Neural progenitor cell (in vitro differentiated cells): ENCODE measurements at places on chromosomes 3 and 15.
A peak's percentile ranks its signal among the peaks of the same experiment; 100 is the strongest.

DNA sequence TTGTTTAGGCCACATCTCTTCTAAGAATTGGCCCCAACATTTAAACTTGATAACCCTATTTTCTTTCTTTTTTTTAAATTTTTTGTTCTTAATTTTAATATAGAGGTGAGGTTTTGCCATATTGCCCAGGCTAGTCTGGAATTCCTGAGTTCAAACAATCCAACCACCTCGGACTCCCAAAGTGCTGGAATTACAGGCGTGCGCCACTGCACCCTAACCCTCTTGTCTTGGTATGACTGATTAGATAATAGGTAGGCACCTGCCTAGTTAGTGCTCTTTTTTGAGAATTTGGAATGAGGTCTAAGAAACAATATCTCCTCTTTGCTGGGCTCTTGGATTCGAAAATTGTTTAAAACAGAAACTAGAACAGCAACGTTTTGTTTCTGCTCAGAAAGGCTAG is 116.4 kb upstream of the GOLGA6L6 start:
- no peak overlapping the region for H3K4me3 ChIP-seq
- H3K27ac ChIP-seq: no peak overlapping the region
- H3K36me3 ChIP-seq: peaks cover 6% of the 10 kb centered on the region
- H3K4me1 ChIP-seq: no peaks in the 10 kb centered on the region
- no peaks in the 10 kb centered on the region for H3K27me3 ChIP-seq

DNA sequence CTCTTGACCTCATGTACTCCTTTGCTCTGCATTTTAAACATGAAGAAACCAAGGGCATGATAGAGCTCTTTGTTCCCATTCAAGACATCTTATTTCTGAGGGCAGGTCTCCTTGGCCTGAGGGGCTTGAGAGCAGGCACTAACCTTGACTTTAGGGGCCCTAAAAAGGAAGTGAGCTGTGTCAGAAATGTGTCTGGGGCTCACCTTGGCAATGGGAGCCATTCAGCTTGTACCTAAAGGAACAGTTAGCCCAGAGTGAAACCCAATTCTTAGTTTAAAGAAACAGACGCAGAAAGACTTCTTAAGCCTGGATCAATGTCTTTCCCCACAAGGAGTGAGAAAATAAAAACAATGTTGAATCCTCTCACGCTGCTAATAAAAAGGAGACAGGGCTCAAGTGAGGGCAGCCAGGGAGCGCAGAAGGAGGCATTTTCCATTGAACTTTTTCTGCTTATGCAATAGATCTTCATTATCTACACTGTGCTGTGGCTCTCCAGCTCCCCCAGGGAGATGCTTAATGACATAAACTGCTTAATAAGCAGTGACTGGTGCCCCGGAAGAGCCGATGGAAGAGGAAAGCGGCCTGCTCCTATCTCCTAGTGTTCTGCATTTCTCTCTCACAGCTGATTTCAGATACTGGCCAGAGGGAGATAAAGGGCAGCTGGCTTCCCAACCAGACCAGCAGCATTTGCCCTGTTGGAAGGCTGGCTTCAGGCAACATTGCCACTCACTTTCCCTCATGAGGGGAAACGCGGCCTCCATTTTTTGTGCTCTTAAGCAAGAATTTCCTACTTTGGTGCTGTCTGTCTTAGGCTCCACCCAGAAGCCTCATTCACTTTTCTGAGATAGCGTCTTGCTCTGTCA is 152.0 kb downstream of the OPA1 start:
- no peaks in the 10 kb centered on the region for H3K27me3 ChIP-seq
- DNase-seq: peak; percentile 41
- H3K4me1 ChIP-seq: peaks cover 26% of the 10 kb centered on the region
- H3K36me3 ChIP-seq: no peaks in the 10 kb centered on the region
- H3K27ac ChIP-seq: no peak overlapping the region

- no peaks in the 10 kb centered on the region for H3K27me3 ChIP-seq
- H3K36me3 ChIP-seq: no peaks in the 10 kb centered on the region
These were observed 22.5 kb upstream of the THBS1 start for GRCh38 chr15:39558421-39558820.

- no peak overlapping the region for H3K27ac ChIP-seq
- H3K27me3 ChIP-seq: no peaks in the 10 kb centered on the region
- no peak for DNase-seq
These were observed 39.1 kb downstream of the ABTB1 start for GRCh38 chr3:127711896-127712295.

- DNase-seq: no peak
- H3K4me3 ChIP-seq: no peak overlapping the region
- H3K27ac ChIP-seq: no peak overlapping the region
- H3K36me3 ChIP-seq: no peaks in the 10 kb centered on the region
- no peaks in the 10 kb centered on the region for H3K4me1 ChIP-seq
These were observed 10.3 kb downstream of the MYL3 start for GRCh38 chr3:46852839-46853355.

DNA sequence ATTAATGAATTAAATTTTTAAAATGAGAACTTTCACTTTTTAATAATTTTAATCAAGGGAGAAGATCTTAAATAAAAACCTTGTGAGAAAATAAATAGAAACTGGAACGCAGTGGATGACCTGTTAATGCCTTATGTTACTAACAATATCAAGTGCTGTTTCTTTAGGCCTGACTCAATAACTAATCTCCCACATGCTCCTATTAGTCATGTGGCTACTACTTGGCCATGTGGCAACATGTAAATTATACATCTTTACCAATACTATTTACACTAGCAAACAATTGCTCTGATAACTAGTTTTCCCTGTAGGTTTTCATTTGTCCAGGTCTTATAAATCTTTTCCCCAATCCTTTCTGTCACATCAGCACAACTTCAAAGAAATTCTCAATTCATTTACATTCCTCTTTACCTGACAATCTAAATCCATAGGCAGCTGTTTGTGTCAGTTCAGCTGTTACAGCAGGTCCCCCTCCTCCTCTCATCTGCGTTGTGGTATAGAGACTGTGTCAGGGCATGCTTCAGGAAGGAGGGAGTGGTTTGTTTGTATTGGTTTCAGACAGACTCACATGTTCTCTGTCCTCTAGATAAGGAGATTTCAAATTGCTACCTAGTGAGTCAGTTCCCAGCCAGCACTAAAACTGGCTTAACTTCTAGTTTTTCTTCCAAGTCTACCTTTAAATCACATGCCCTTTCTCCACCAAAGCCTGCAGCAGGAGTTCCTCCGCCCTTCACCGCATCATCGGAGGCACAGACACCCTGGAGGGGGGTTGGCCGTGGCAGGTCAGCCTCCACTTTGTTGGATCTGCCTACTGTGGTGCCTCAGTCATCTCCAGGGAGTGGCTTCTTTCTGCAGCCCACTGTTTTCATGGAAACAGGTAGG is 11.3 kb upstream of the C3orf52 start:
- no peak overlapping the region for H3K27ac ChIP-seq
- no peaks in the 10 kb centered on the region for H3K27me3 ChIP-seq
- H3K4me1 ChIP-seq: no peaks in the 10 kb centered on the region
